ENCODE measurements at places on chromosomes 1 and 21.

- no peak for DNase-seq
Observed at GRCh38 chr1:197116156-197116555, 30.3 kb downstream of the ASPM start.

DNA sequence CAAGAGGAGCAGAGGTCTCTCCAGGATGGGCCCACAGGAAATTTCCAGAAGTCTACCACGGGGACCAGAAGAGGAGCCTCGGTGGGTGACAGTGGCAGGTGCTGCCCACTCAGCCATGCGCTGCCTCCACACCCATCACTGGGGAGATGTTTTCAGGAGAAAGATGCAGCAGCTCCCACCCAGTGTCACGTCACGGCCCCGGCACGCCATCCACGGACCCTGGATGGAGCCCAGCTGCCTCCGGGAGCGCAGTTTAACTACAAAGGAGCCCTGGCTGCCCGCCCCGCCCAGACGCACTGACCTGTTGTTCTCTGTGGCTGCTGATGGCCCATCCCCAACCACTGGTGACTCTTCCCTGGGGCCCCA, 6.8 kb downstream of the TSPEAR start:
- no peak for DNase-seq

DNA sequence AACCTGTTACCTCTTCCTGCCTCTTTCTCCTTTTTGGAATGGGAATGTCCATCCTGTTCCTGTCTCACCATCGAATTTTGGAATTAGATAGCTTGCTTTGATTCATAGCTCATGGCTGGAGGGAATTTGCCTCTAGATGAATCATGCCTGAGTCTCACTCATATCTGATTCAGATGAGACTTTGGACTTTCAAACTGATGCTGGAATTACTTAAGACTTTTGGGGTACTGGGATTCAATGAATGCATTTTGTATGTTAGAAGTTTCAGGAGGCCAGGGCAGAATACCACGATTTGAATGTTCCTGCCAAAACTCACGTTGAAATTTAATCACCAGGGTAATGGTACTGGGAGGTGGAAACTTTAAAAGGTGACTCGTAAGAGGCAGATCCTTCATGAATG, 132.4 kb downstream of the DSCAM start:
- DNase-seq, result no peak

DNA sequence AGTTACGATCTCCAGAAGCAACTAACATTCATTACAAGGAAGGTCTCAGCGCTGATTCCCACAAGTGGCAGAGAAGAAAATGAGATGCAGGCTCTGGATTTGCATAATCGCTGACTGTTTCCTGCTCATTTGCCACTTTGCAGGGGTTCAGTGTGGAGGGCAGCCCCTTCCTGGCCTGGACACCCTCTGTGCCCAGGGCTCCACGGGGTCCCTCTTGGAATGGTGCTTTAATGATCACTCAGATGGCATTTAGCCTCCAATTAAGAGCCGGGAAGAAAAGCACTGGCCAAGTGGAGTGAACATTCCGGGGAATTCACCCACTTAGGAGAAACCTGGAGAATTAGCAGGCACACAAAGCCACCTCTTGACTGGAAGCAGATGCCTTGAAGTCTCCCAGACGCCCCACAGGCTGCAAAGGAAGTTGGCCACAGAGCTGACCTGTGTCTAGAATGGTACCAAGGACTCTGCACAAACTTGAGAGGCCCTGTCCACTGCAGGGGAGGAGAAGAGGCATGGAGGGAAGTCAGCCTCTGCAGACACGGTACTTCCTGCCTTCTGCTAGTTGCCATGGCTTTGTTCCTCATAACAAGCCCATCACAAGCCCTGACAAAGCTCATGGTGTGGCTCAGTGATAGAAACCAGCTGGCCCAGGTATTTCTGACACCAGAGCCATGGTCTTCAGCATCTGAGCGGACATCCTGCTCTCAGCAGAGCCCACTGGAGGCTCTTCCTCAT, 157.2 kb downstream of the KAZN start:
- no peak for DNase-seq

DNA sequence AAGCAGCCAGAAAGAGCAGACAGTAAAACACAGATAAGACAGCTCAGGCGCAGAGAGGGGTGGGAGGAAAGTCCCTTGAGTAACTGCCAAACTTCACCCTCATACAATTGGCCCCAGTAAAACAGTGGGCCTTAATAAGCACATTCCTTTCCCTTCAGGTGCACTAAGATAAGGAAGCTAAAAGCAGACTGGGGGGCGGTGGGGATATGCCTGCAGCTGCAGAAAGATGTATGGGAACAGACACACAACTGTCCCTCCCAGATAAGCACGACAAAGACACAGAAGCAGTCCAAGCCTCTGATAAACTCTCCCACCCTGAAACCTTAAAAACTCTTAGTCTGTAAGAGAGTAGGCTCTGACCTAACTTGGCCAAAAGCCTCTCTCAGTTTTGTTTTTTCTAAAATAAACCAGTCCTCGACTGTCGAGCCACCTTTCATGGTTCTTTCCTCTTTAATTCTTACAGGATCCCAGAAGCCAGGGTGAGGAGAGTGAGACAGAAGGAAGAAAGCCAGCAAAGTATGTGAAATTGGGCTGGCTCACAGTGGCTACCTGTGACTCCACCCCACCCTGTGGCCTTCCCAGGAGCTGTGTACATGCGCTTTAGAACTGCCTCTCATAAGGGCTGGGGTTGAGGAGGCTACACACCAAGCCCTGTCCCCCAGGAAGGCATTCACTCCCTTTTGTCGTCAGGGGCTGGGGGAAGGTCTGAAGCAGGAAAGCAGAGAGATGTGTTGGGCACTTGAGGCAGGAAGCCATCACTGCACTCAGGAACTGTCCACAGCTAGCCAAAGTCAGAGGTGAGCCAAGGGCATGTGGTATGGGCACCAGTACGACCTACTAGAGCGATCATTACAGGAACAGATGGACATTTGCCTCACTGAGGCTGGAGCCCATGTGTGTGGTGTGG, 4.6 kb downstream of the PGLYRP4 start:
- no peak for DNase-seq

DNA sequence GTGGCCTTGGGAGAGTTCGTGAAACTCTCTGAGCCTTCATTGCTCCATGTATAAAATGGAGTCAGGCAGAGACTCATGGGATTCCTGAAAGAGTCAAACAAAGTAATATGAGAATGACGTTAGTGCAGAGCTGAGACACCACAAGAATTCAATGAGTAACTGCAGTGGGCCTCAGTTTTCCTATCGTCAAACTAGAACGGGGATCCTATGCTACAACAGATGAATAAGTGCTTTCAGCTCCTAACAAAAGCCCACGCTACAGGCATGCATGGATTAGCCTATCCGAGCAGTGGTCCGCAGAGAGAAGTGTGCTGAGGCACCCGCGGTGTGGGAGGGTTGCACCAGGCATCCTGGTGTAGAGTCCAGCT, 124.7 kb downstream of the SYF2 start:
- no peak for DNase-seq

DNA sequence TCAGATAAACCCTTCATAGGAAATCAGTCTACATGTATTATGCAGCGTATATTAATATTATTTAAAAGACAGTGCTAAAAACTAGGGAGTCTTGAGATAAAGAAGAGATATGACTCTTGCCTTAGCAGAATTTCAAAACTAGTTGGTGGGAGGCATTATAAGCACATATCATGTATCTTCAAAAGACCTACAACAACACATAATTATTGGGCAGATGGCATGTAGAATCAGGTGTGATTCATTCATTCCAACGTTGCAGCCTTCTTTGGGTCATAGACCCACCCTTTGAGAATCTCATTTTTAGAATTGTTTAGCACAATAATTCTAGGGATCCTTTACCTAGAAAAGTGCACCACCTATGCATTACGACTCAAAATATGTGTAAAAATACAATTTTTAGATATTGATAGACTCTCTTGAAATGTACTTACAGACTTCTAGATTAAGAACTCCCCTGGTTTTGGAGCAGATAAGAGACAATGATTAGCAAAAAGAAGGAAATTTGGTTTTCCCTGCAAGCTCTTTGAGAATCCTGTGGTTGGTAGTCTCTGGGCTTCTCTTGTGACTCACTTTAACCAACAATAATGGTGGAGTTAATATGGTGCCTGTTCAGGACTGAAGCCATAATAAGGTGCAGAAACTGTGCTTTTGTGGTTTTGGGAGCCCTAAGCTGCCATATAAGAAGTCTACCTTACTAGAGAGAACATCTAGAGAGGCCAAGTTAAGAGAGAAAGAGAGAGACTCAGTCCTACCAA, 85.3 kb upstream of the RGS4 start:
- DNase-seq, result no peak

DNA sequence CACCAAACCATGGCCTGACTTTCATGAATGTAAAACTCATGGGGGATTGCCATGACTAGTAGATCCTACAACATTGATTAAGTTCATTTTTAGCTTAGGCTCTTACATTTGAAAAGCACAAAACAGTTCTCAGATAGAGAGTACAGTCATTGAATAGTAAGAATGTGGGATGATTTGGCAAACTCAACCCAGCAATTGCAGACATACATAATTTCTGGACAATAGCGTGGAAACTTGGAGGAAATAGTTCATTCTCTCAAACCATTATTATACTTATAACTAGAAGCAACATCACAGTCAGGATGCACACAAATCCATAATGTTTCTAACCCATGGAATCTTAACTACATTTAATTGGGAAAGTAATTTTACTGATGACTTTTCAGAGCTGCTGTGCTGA, 598.2 kb downstream of the LMO4 start:
- DNase-seq, result no peak

DNA sequence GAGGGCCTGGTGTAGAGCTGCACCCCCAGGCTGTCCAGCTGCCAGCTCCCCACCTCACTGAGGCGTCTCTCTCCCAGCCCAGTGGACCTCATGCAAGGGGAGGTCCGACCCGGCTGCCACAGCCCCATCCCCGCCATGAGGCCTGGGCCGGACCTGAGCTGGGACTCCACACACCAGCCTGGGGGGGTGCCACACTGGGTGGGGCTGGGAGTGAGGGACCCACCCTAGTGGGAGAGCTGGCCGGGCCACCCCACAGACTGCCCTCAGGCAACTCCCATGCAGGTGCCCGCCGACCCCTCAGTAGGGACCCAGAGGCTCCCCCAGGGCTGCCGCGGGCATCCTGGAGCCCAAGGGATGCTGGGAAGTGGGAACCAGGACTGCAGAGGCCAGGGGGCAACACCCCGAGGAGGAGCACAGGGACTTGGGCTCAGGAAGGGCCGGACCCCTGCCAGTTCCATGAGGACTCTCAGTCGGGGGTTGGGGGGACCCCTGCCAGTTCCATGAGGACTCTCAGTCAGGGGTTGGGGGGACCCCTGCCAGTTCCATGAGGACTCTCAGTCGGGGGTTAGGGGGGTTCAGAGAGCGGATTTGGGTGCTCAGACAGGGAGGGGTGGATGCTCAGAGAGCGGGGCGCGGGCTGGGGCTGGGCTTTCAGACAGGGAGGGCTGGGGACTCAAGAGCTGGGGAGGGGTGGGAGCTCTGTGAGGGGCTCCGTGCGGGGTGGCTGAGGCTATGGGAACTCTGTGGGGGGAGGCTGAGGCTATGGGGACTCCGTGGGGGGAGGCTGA, 1.2 kb upstream of the RNF223 start:
- DNase-seq, result no peak

DNA sequence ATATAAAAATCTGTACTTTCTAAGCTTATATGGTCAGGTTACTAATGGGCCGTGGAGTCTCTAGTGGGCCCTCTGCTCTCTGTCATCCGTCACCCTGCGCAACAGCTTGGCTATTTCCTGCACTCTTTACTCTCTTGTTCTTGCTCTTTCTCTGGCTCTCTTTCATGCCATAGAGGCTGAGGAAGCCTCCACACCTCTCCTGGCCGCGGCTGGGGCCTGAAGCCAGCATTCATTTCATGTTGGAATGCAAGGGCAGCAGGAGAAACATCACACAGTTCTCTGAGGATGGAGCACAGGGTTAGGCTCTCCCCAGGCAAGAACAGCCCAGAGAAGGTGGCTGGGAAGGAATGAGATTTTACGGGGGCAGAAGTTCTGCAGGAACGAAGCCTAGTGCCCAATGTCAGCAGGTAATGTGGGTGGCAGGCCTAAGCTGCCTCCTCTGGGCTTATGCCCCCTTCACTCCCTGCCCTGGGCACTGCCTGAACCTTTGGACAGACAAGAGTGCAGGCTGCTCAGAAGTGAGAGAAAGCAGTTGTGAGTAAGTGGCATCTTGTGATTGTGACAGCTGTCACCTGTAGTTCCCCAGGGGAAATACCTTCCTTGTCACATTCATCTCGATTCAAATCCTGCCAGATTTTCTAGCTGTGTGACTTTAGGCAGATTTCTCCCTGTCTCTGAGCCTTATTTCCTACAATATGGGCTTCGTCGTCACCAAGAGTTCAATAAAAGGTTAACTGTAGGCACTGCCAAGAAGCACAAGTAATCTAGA, 3.6 kb upstream of the FHAD1 start:
- no peak for DNase-seq

- no peak for DNase-seq
Observed at GRCh38 chr1:226664413-226665101, 74.5 kb downstream of the ITPKB start.

GRCh38 chr21:20642681-20643080, 355.5 kb upstream of the NCAM2 start:
- DNase-seq, result no peak

DNA sequence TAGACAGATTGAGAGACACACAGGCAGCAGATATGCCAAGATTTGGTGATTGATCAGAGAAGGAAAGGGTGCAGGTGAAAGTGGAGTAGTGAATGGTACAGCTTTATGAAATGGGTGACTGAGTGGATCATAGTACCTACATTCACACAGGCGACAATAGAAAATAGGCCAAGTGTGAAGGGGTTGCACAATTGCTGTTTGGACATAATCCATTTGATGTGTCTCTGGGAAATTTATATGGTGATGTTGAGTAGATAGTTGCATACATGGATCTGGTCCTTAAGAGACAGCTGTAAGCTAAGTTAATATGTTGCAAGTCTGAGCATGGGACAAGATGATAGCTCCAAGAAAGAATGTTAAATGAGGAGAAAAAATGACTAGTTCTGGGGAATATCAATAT, 118.6 kb upstream of the COP1 start:
- no peak for DNase-seq

- DNase-seq, result no peak
Observed at GRCh38 chr1:7595336-7595735, 175.8 kb upstream of the VAMP3 start.

DNA sequence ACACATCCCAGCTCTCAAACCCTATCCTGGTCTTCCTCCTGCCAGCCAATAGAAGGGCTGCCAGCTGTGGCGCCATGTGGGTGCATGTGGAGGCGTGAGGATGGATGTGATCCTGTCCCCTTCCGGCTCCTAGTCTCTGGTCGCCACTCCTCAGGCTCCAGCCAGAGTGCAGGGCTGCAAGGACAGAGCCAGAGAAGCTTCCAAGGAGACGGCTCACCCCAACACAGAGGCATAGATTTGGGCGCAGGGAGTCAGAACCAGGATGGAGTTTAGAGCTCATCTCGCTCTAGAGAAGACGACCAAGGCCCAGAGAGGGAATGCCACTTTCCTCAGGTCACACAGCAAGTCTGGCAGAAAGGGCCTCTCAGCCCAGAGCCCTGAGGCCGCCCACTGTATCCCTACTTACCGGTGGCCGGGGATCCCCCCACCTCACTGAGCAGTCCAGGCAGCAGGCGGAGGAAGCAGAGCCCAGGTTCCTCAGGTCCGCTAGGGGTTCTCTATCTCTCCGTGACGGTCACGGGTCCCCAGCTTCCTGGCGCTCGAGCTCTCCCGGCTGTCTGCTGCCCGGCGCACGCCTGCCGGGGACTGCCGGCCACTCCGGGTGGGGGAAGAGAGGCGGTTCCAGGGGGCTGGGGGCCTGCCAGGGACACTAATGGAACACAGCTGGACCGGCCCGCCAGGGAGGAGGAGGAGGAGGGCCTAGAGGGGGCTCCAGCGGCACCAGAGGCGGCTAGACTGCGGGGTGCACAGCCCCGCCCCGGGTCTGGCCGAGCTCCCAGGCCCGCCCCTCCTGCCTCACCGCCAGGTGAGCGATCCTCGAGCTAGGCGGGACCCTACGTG, at the start of gene COL16A1:
TSS of gene COL16A1 (minus strand) at position 587 of the 840 bp plus-strand sequence. CDS start 1,824 bp downstream, outside the sequence.
- DNase-seq, result no peak

Data from NCI-H748 treated with DMSO at 0.1 percent for 48 hours (cell line).